A549 treated with AZD2906 at 1 μM for 4 hours (cell line): ENCODE measurements at places on chromosomes 4 and X. TPM values are rescaled to one million over a fixed set of nuclear protein-coding genes. Genes with fewer than 3 reads are reported as not detected.

The TEX11 gene
- total RNA-seq, result not detected in 5 replicates

The RGN gene
- 0.14 TPM in 1 of 5 replicates, not detected in the others for total RNA-seq

The IL13RA1 gene
- 49.5 to 68.4 TPM (median 59.5 TPM) in 5 replicates for total RNA-seq

The MAGEA12 gene
- total RNA-seq, result 0.06 to 0.29 TPM (median 0.15 TPM) in 5 replicates

The IL3RA gene
- total RNA-seq, result 0.14 to 0.24 TPM (median 0.21 TPM) in 5 replicates

The SCRG1 gene
- not detected in 5 replicates for total RNA-seq

The OCRL gene
- total RNA-seq, result 19.0 to 25.5 TPM (median 23.1 TPM) in 5 replicates

The ARAF gene
- total RNA-seq, result 43.1 to 58.2 TPM (median 55.0 TPM) in 5 replicates

The NLRP2B gene
- not detected in 5 replicates for total RNA-seq

The USP17L11 gene
- total RNA-seq, result not detected in 5 replicates

The CHRDL1 gene
- not detected in 5 replicates for total RNA-seq

The SLC9B1 gene
- 0.05 to 0.09 TPM in 2 of 5 replicates, not detected in the others for total RNA-seq

The PAGE2B gene
- not detected in 5 replicates for total RNA-seq

The BTK gene
- total RNA-seq, result 0.09 to 0.32 TPM (median 0.13 TPM) in 5 replicates

The KLB gene
- 0.08 to 0.15 TPM (median 0.14 TPM) in 5 replicates for total RNA-seq

The SLC6A14 gene
- total RNA-seq, result not detected in 5 replicates

The TMEM255A gene
- total RNA-seq, result 0.34 to 0.54 TPM (median 0.50 TPM) in 5 replicates

The NHS gene
- 1.8 to 2.6 TPM (median 2.1 TPM) in 5 replicates for total RNA-seq

The SPARCL1 gene
- not detected in 5 replicates for total RNA-seq

The TKTL2 gene
- not detected in 5 replicates for total RNA-seq

The MAP3K15 gene
- 1.5 to 2.2 TPM (median 2.0 TPM) in 5 replicates for total RNA-seq

The SRPK3 gene
- 0.03 to 0.11 TPM (median 0.06 TPM) in 3 of 5 replicates, not detected in the others for total RNA-seq

The ZMAT1 gene
- 0.01 to 0.07 TPM (median 0.03 TPM) in 5 replicates for total RNA-seq
